ENCODE measurements at places on chromosomes 4 and X. TPM values are rescaled to one million over a fixed set of nuclear protein-coding genes. Genes with fewer than 3 reads are reported as not detected.

DNA sequence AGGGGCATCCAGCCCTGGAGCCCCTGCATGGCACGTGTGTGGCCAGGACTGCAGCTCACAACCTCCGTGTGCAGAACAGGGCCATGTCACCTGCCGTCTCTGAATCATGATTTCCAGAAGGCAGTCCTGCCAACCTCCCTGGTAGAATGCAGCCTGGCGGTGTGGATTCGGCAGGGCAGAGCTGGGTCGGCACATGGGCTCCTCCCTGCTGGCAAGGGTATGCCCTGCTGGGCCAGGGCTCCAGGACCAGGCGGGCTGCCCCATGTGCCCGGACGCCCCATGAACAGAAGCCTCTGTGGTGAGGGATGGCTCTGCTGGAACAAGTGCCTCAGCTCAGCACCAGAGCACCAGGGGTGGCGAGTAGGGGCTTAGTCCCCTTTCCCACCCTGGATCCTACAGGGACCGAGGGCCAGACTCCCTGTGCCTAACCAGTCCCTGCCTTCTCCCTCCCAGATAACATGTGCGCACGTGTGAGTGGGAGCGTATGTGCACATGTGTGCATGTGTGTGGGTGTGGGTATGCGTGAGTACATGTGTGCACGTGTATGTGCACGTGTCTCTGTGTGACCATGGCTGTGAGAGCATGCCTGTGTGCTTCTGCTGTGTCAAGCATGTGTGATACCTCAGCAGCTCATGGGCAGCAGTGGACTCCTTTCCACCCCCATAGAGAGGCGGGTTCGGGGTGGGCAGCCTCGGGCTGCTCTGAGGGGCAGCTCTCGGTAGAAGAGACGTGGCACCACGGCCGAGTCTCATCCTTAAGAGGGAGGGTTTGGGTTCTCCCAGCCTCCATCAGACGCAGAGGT is 10.3 kb upstream of the MXD4 start:
- DNase-seq: no peak

The CTAG1A gene
- polyA plus RNA-seq: not detected

DNA sequence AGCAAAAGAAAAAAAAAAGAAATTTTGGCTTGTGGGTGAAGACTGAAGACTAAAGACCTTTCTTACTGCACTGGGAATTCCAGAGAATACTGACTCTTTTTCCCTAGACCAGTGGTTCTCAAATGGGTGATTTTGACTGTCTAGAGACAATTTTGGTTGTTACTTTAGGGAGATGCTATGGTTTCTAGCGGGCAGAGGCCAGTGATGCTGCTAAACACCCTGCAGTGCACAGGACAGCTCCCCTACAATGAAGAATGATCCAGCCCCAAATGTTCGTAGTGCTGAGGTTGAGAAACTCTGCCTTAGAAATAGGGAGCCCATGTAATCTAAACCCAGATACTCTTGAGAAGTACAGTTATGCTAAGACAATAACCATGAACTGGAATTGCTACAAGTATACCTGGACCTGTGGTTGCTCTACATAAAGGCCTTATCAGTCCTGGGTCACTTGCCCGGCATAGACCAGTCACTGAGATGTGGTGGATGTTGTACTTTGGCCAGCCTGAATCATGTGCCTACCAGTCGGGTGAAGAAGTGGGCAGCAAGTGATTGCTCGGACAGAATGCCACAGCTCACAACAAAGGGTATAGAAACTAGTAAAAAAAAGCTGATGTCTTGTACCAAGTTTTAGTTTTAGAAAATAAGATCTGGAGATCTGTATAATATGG is 16.0 kb downstream of the ARHGAP10 start:
- DNase-seq: no peak

The CXCL1 gene
- polyA plus RNA-seq: not detected

- peak; percentile 34 for DNase-seq
Observed at GRCh38 chrX:65017451-65017850, 41.2 kb upstream of the ZC4H2 start.

GRCh38 chr4:36734334-36734733 is 452.9 kb downstream of the DTHD1 start:
- no peak for DNase-seq

DNA sequence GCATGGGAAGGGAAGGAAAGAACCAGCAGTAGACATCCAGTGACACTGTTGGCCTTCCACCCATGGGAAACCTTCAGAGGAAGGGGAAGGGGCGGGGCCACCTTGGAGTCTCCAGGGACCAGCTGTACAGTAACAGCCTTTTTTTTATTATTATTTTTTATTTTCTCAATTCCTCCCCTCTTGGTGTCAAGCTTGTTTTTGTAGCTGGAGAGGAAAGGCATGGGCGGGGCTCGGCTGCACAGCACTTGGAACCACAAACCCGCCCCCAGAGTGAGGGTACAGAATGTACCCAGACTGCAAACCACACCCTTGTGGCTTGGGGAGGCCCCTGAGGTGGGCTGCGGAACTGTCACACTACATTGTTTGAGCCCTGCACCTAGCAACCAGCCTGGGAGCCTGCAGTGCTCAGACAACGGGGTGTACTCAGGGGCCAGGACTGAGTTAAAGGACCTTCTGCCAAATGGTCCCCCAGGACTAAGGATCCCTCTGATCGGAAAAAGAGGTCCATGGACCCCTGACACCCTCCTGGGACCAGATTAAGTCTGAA is 45.7 kb downstream of the PRPS1 start:
- no peak for DNase-seq

- no peak for DNase-seq
Observed at GRCh38 chrX:68880846-68881552, 52.2 kb downstream of the EFNB1 start.

The SYNPO2 gene
- polyA plus RNA-seq: 155 TPM

The NDP gene
- 1.1 TPM for polyA plus RNA-seq

GRCh38 chr4:122555216-122555615 is 65.7 kb downstream of the IL21 start:
- no peak for DNase-seq

The TLL1 gene
- 1.7 TPM for polyA plus RNA-seq

DNA sequence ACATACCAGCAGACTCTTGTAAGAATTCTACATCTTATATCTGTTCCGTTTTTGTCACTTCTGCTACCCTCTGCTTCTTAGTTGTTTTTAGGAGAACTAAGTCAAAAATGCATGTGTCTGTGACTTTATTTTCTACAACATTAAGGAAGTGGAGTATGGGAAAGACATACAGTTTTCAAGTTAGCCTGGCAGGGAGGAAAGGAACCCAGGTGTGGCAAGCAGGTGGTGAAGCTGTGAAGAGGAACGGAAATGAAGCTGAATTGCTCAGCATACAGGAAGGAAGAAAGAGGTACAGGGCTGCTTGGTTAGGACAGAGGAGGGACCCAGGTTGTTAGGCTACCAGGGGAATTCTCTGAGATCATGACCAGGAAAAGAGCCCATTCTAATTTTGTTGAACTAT is 9.4 kb downstream of the GPRIN3 start:
- DNase-seq: no peak

GRCh38 chrX:147960722-147961121 is 20.4 kb upstream of the FMR1NB start:
- DNase-seq: no peak

The NR3C2 gene
- polyA plus RNA-seq: 20.4 TPM

- no peak for DNase-seq
Observed at GRCh38 chr4:69051576-69051943, 44.7 kb upstream of the UGT2B7 start.

DNA sequence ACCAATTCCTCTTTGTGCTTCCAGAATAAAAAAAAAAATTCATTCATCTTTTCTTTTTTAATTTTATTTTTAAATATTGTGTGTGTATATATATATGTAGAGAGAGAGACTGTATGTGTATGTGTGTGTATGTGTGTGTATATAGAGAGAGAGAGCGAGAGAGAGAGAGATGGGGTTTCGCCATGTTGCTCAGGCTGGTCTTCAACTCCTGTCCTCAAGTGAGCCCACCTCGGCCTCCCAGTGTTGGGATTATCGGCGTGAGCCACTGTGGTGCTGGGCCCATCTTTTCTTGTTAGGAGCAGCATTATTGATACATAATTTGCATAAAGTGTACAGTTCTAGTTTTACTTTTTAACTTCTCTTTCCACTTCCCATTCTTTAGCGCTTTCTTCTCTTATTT is 33.6 kb downstream of the KDM6A start:
- no peak for DNase-seq

The BANK1 gene
- polyA plus RNA-seq: 0.67 TPM

GRCh38 chr4:117422297-117422696 is 336.9 kb upstream of the TRAM1L1 start:
- no peak for DNase-seq

DNA sequence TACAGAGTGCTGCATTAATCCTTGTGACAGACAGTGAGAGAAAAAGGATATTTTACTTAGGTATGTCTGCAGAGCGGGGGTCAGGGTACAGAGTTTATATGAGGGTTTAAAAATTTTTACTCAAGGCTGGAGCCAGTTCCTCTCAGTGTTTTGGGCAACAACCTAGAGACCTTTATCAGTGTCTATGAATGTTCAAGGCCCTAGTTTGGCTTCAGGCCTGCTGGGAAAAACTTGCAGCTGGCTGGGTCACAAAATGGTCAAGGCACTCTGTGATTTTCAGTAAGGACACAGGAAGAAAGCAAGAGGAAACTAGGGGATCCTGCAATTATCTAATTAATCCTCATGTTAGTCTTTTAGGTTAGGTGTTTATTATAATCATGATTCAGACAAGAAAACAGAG is 10.8 kb upstream of the C4orf54 start:
- DNase-seq: no peak

DNA sequence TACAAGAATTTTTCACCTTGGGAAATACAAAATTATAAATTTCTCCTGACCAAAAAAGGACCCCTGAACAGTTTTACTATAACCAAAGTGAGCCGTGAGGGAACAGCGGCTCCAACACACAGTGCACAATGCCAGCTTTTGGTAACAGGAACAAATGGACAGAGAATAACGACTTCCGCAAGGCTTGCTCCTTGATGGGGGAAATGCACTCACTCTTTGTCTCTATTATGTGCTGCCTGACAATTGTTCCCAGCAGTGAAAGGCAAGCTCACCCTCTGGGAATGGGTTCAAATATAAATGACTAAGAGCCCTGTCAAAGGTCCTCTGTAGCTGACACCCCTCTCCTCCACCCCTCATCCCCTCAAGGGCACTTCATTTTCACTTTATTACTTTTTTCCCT is 325.8 kb upstream of the GALNT7 start:
- DNase-seq: no peak

The ZNF732 gene
- polyA plus RNA-seq: 0.89 TPM

- DNase-seq: peak; percentile 46
Observed at GRCh38 chr4:83282049-83282535, 2.5 kb downstream of the COQ2 start.

GRCh38 chr4:168917138-168917779 is 92.8 kb downstream of the CBR4 start:
- DNase-seq: peak; percentile 68

The TNMD gene
- 40.1 TPM for polyA plus RNA-seq

The SGMS2 gene
- polyA plus RNA-seq: 8.0 TPM

DNA sequence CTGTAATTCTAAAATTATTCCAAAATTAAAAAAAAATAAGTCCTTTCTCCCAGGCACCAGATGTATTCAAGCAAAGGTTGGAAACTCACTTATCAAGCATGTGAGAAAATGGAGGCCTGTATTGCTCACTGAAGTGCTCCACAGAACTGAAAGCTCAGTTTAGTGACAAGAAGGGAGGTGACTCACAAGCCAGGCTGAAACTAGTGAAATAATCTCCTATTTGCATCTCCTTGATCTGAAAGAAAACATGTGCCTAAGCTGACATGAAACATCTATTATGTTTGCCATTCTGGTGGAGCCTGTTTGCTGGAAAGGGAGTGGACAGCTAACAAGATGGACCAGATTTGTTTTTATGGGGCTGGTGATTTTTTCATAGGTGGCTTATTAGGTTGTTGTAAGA is 54.0 kb upstream of the AMELX start:
- DNase-seq: no peak

DNA sequence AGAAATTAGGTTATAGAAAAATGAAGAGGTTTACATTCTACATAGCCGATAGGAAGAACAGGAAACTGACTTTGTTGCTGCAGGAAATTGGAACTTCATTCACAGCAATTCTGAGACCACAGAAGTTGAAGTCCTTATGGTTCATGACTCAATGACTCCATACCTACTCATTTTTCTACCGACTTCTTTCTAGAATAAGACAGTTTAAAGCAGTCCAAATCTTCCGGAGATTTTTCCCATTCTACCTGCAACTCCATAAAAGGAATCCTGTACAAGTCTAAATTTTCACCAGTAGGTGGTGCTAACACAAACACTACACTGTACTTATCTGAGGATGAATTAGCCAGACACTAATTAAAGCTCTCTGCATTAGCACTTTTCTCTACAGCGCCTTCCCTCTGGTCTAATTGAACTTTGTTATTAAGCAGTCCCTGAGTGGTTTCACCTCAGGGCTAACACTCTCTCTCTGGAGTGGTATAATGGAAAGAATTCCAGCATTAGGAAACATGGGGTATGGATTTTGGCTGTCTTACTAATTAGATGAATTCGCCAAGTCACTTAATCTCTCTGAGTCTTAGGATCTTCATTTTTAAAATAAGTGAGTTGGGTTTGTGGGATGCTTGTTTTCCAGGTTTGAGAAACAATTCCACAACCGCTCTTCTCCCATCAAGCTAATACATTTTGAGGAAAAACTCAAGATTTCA is 167.9 kb downstream of the SMIM20 start:
- no peak for DNase-seq
